ENCODE measurements at places on chromosomes 13 and 19.
A peak's percentile ranks its signal among the peaks of the same experiment; 100 is the strongest.

DNA sequence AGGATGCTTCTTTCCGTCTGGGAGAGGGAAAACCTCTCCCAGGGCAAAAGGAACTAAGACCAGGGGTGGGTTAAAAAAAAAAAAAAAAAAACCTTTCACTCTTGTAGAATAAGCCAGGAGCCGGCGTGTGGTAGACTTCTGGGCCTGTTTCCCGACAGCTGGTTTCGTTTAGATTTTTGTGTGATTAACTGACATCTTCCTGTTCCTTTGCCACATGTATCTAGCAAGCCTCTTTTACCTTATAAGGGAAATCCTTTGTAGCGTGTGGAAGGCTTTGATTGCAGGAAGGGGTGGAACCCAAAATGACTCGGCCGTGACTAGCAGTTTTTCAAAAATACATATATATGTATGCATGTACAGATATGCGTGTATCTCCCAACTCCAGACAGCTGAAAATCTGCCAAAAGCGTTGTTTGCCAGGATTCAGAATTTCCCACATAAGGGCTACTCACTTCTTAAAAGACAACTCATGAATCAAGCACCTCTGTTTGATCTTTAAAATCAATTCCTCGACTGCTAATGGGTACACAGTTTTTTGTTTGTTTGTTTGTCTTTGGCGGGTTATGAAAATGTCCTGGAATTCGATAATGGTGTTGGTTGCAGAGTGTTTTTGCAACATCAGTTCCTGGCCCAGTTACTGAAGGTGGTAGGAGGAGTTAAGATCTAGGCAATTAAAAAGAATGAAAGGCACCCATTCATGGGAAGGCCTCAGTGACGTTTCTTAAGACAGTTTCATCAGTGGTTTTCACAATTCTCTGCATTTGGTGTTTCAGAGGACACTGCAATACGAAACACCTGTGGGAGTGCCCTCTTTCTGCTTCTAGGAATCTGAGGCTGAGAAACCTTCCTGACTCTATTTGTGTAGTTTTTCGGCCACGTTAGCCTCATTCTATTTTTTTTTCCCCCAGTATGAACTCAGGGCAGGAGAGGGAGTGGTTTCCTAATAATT is 2.7 kb downstream of the TPM4 start:
- peak; percentile 48 for DNase-seq

GRCh38 chr13:43263047-43263446 is 239.7 kb downstream of the DNAJC15 start:
- DNase-seq: no peak

DNA sequence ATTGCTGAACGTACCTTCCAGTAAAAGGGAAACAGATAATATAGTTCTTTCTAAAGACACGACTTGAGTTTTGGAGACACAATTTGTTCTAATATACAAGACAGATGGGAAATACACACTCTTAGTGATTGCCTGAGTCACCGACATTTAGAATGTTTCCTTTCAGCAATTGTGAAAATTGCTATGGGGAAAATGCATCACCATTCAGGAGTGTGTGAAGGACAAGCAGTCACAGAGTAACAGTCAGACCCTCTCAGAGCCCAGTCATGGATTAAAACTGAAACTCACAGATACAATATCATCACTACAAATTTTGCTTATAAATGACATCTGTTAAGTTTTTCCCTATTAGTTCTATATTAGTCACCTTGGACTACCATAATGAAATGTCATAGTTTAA is 286.1 kb downstream of the SPRY2 start:
- no peak for DNase-seq

GRCh38 chr19:29325241-29325975 is 112.5 kb upstream of the UQCRFS1 start:
- no peak for DNase-seq

GRCh38 chr13:106484537-106485193 is 50.8 kb downstream of the EFNB2 start:
- DNase-seq: no peak

- no peak for DNase-seq
These were observed 221.7 kb downstream of the COG6 start for GRCh38 chr13:39877134-39877533.

DNA sequence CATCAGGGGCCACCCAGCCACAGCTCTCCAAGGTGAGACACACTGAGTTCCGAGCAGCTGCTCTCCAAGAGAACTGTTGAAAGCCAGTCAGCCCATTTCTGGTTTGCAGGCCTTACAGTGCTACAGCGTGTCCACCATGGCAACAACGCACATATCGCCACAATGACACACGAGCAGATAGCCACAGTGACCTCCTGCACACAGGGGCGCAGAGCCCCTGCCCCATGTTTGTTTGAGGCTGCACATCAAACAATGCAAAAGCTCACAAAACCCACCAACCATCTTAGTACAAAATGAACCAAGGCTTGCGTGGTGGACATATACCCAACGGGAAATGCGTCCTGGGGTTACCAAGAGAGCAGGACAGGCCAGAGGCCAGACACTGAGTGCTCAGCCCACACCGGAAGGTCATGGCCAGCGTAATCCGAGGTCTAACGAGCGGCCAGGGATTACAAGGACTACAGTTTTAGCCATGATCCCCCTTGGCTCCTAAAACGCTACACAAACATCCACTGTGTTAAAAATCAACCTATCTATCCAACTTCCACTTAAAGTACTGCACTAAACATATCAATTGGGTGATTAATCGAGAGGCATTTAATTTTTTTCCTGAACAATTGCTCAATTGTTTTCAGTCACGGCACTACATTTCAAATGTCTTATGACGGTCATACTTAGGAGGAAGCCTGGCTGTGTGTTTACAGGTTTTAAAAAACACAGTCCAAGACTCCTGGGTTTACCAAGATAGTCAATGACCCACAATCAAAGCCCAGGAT is 56.0 kb downstream of the STK24 start:
- DNase-seq: no peak

DNA sequence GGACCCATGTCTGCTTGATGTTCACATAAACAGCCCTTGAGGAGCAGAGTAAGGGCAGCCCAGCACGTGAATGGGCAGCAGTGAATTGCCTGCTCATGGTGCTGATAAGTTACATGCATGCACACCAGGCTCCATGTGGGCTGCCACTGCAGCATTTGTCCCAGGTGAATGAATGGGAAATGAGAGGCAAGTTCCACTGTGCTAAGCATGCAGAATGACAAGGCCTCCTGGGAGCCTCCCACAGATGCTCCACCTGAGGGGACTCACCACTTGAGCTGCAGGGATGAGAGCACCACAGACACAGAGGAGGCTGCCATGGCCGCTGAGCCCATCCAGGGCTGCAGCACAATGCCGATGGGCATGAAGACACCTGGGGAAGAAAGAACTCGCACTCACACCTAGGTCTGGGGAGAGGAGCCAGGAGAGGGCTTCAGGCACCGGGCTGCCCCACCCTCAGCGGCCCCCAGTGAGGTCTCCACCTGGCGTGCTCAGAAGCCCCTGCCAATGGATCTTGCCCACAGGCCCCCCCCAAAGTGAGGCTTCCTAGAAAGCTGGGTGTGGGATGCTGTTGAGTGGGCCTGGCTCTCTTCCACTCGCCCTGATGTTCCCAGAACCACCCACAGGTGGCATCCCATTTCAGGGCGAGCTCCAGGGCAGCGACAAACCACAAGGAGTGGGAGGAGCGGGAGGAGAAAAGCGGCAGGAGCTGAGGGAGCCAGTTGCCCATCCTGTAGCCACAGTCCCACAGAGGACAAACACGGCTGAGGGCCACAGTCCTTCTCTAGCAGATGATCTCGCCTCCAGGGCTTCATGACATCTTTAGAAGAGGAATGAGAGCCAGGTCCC is 73.8 kb downstream of the CCDC70 start:
- no peak for DNase-seq

DNA sequence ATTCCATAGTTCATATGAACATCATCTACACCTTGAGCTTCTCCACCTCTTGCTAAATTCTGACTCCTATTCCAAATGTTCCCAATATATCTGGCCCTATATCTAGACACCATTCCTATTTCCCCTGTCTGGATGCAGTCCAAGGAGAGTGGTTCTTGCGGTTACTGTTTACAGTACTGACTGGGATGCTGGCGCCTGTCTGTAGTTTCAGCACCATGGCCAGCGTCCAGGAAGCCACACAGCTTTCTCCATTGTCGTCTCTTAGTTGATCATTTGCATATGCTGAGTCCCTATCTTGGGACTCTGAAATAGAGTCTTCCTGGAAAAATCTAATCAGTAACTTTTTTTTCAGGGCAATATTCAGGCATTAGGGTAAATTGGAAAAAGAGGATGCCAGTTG is 14.9 kb downstream of the LAIR2 start:
- no peak for DNase-seq

- DNase-seq: no peak
These were observed 966.8 kb downstream of the SLITRK5 start for GRCh38 chr13:88637935-88638334.

GRCh38 chr13:99507986-99508385 is 6.7 kb downstream of the TM9SF2 start:
- DNase-seq: no peak

DNA sequence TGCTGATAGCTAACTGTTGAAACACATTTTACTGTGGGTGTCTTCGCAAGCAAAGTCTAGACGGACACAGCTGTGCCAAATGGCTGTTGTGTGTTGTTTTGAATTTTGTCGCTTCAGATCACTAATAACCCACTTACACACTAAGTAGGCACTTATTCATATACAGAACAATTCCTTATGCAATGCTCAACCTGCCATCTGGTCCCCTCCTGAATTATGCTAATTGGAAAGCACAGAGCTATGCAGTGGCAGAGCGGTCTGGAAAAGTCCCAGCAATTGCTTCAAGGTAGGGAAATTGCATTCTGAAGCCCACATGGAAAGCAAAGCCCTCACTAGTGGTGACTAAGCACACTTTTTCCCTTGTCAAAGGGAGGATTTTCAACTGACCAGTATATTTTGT is 69.9 kb downstream of the C13orf42 start:
- DNase-seq: no peak

- DNase-seq: no peak
These were observed 45.8 kb downstream of the TNFSF13B start for GRCh38 chr13:108315273-108315672.

- no peak for DNase-seq
These were observed 17.2 kb downstream of the RASA3 start for GRCh38 chr13:114115191-114115671.

DNA sequence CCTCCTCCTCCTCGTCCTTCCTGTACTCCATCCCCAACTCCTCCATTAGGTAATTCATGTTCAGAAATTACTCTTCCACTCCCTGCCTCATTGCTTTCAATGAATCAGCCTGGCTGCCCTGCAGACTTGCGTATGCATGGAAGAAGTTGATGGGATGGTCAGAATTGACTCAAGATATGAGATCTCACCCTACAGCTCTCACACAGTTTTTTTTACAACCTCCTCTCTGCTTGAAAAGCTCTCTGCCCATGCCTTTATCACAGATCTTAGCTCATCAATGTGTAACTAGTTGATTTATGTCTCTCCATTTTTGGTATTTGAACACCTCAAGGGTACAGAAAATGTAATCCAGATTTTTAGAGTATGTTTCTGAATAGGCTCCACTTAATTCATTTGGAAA is 506.9 kb downstream of the TBC1D4 start:
- no peak for DNase-seq

- peak; percentile 20 for DNase-seq
These were observed 746.6 kb downstream of the UQCRFS1 start for GRCh38 chr19:28466107-28467045.

- no peak for DNase-seq
These were observed 366.2 kb downstream of the DCT start for GRCh38 chr13:94113245-94113644.

DNA sequence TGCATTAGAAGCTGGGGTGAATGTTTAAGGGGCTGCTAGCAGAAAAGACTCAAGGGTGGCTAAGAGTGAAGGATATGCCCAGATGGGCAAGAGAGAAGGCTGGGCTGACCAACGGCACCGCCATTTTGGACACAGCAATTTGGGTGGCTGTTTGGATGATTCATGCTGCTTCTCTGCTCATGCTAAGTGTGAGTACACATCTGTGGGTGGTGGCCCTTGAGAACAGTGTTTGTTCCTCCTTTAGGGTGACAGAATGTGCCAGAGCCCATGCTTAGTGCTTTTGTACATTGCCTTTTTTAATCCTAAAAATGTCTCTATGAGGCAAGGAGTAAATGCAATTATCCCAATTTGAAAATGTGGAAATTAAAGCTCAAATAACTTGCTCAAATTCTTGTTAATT is 9.8 kb downstream of the CBY2 start:
- no peak for DNase-seq

DNA sequence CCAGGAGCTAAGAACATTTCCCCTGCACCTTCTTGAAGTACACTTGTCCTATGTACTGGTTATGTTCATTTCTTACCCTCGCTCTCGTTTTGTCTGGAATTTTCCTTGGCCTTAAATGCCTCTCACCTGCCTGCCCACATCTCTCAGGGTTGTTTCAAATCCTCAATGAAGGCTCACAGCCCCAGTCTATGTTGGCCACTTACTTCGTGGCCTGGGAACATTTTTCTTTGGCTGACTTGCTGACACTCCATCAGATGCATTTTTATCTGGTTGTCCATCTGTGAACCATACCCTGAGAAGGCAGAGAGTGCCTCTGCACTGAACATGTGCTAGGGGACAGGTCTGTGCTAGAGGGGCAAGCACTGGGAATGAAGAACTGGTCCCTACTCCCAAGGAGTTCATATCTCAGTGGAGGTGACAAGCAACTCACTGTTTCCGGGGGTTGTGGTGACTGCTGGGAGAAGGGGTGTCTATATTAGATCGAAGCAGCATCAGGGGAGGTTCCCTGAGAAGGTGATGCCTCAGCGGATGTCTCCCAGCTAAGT is 53.6 kb downstream of the USPL1 start:
- no peak for DNase-seq

DNA sequence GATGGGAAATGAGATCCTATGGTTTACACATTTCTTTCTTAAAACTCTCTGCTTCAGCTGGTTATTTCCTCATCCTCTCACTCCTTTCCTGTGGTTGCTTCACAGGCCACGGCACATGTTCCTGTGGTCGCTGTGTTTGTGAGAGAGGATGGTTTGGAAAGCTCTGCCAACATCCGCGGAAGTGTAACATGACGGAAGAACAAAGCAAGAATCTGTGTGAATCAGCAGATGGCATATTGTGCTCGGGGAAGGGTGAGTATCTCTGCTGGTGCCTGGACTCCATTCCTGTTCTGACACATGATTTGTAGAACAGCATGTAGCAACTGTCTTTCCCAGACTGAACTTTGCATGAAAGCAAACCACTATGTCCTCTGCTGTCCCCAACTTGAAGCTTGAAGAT is 254.2 kb downstream of the ITGBL1 start:
- no peak for DNase-seq

DNA sequence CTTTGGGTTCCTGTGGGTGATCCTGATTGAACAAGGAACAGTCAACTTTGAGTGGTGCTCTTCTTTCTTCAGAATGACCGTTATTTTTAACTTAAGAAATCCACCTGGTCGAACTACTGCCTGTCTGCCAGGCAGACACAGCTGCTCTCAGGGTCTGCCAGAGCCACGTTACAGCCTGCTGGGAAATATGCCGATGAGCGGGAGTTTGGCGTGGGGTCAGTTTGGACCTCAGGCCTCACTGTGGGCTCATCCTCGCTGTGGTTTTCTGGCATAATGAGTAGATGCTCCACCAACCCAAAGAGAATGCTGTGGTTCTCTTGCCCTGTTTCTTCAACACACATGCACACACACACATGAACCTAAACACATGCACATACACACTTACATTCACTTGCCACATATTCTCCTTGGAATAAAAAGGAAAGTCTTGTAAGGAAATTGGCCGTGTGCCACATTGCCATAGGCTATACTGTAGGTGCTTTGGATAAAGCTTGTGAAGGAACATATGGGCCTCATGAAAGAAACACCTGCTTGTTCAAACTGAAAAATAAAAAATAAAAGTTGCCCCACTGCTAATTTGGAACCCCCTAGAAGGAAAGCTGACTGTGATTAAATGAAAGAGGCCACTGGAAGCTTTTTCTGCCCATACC is 598.7 kb upstream of the KLF12 start:
- no peak for DNase-seq

- DNase-seq: peak; percentile 40
These were observed 2.8 kb downstream of the GIPR start for GRCh38 chr19:45670670-45671453.
